ENCODE measurements at places on chromosomes 11 and 22. TPM values are rescaled to one million over a fixed set of nuclear protein-coding genes. Genes with fewer than 3 reads are reported as not detected.

FXYD6 gene
- 15.8 TPM for total RNA-seq

ACR gene
- not detected for total RNA-seq

C11orf87 gene
- total RNA-seq, result not detected

CCDC116 gene
- 0.29 TPM for total RNA-seq

GAL gene
- total RNA-seq, result 8.3 TPM

RASD2 gene
- total RNA-seq, result 0.54 TPM

WT1 gene
- 10.7 TPM for total RNA-seq

PYGM gene
- total RNA-seq, result not detected

LGR4 gene
- 59.3 TPM for total RNA-seq

MMP27 gene
- total RNA-seq, result not detected

FBLN1 gene
- 10.0 TPM for total RNA-seq

BAIAP2L2 gene
- 16.2 TPM for total RNA-seq

OR52E2 gene
- not detected for total RNA-seq

ISX gene
- not detected for total RNA-seq

OR6A2 gene
- total RNA-seq, result 0.06 TPM

MAPK8IP2 gene
- 3.7 TPM for total RNA-seq

APOA1 gene
- 0.11 TPM for total RNA-seq

NNMT gene
- total RNA-seq, result 246 TPM

PLEKHA7 gene
- total RNA-seq, result 10.2 TPM

VWCE gene
- total RNA-seq, result not detected

EIF3F gene
- 243 TPM for total RNA-seq

F2 gene
- not detected for total RNA-seq

HTR3A gene
- not detected for total RNA-seq

SPDYC gene
- not detected for total RNA-seq

ROBO4 gene
- 3.6 TPM for total RNA-seq

TRIM51 gene
- total RNA-seq, result not detected

All from Daoy (cell line).